ENCODE measurements at places on chromosomes 11 and 22.

DNA sequence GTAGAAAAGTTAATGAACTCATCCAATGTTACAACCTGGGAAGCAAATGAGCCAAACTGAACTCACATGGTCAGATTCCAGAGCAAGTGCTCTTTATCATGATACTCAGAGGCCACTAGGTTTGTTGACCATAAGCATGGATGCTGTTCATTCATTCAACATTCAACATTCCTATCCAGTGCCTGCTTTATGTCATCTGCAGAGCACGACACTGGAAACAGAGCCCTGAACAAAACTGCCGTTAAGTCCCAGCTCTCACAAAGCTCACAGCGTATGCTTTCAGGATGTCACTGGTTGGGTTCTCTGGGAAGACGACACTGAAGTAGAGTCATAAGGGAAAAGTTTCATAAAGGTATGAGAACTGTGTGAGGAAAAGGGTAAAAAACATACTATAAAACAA lies 105.8 kb upstream of the TRIM77 start:
- no peak for DNase-seq

GRCh38 chr11:123344790-123345357 lies 85.2 kb upstream of the GRAMD1B start:
- no peak for DNase-seq

GRCh38 chr11:115144014-115144413 lies 360.2 kb downstream of the CADM1 start:
- DNase-seq = no peak

DNA sequence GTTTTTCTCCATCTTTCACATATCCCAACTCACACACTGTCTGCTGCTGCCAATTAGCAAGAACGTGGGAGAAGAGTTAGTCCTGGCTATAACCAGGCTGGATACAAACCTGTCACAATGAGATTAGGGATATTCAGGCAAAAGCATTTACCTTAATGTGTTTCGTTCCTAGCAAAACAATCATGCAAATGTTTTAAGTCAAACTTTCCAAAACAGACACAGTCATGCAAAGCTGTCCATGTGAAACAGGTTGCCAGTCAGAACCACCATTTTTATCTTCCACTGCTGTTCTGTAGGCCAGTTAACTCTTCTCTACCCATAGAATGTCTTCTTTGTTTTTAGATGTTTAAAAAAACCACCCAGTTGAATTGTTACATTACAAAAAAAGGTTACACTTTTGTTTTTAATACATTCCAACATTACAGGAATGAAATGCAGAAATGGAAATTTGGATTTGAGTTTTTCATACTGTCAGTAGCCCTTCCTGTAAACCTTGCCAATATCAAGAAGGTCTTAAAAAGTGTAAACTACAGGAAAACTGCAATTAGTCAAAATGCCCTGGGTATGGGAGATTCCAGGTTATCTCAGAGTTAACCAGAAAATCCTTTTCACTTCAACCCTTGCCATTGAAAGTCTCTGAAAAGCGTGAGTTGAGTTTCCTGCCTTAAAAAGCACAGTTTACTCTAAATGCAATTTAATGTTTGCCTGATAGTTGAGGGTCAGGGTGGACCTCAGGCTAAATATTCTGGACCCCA lies 34.2 kb upstream of the LDLRAD3 start:
- no peak for DNase-seq

DNA sequence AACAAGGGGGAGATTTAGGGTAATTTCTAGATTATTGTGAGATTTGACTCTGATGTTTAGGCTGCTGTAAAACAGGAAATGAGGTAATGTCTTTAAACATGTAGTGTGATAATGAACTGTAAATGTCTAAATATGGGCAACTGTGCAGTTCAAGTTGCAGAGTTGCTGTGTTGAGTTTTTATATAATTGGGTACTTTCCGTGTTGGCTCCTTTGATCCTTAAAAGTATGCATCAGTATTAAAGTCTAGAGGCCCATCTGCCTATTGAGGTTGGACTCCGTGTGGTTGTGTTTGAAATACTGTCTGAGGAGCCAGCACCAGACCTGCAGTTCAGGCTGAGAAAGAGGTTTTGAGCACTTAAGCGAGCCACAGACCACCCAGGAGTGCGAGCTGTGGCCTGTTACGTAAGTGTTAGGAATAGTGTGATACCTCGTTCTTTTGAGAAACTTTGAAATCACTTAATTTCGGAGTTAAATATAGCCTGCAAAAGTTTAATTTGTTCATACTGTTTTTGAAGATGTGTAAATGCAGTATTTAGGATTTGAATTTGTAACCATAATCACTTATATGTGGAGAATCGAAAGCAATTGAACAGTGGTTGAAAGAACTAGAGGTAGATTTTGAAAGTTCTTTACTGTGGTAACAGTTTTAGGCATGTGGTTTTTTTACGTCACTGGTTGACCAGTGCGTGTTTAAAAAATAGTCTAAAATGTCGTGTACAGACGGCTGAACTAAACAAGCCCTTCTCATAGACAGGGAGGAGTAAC lies 9.0 kb downstream of the FAM118A start:
- no peak for DNase-seq

DNA sequence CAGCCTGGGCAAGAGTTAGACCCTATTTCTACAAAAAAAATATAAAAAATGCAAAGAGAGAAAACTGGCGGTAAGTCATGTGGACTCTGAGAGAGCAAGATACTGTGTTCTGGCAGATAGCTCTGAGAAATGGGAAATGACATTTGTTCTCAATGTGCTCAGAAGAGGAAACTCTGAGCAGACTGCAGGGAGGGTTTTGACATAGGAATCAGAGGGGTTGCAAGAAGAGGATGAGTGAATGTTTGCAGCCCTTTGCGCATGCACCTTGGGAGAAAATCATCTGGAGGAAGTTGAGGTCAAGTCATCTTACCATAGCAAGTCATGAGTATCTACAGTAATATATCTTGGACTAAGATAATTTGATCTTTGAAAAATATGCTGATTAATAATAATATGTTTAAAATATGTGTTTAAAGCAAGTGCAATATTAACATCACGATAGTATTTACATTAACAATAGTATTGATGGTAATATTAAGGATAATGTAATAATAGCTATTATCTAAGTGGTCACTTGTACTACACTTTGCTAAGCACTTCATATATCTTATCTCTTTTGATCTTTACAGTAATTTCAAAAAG lies 2.6 kb downstream of the ACER3 start:
- DNase-seq = no peak

DNA sequence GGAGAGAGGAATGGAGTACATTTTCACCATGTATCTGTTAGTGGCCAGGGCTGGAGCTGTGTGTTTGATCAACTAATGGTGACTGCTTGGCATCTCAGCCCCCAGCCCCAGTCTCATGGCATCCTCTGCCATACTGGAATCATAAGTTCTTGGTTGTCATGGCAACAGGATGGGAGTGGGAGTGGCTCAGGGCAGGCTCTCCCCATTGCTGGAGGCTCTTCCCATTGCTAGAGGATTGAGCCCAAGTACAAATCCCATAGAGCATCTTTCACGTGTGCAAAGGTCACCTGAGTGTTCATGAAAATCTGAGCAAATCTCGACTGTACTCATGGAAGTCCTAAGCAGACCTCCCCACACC lies 14.9 kb downstream of the DNAJB13 start:
- DNase-seq = no peak

GRCh38 chr11:84045146-84045545 lies 759.0 kb upstream of the CCDC90B start:
- DNase-seq = no peak

DNA sequence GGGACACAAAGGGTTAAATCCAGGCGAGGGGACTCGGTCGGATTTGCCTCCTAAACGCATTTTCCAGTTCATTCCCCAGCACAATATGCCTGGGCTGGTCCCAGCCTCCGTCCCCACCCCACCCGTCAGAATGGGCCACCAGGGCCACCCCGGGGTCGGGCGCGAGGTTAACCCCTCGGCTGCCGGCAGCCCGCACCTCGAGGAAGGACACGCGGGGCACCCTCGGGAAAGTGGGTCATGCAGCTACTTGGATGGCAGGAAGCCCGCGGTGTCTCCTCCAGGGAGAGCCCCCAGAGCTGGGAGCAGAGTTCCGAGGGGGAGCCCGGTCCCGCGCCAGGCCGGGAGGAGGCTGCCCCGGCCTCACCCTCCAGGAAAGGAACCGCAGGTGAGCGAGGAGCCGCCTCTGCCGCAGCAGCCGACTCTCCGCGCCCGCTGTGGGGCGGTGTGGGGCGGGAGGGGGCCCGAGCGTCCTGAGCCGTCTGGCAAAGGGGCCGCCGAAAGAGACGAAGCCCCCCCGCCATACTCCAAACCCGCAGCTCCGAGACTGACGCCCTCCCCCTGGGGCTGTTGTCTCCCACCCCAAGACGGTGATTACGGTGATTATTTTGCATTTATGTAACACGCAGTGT lies 1.4 kb downstream of the NECTIN1 start:
- no peak for DNase-seq

DNA sequence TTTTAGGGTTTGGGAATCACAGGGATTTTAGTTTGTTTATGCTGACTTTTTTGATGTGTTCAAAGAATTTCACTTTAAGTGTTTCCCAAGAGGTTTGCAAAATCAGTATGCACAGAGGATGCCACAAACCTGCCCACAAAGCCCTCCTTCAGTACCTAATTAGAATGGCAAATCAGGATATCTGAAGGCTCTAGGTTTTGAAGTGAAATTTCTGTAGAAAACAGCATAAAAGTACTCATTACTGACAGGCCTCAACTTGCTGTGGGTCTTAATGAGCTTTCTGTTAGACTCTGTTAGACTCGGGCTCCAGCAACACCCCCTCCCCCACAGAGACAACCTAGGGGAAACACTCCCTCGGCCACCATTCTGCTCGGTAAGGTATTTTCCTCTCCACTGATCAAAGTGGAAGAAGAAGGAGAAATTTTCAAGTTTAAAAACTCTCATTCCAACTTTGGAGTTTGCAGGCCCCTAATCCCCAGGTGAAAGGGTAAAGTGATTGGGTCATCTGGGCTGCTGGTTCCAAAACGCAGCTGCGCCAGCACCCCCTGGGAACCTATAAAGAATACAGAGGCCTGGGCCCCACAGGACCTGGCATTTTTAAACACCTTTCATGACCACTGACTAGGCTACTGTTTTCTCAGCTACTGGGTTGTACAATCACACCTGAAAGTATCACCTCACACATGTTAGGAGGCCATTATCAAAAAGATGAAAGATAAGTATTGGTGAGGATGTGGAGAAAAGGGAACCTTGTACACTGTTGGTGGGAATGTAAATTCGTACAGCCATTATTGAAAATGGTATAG lies 67.5 kb downstream of the PLEKHA7 start:
- no peak for DNase-seq

DNA sequence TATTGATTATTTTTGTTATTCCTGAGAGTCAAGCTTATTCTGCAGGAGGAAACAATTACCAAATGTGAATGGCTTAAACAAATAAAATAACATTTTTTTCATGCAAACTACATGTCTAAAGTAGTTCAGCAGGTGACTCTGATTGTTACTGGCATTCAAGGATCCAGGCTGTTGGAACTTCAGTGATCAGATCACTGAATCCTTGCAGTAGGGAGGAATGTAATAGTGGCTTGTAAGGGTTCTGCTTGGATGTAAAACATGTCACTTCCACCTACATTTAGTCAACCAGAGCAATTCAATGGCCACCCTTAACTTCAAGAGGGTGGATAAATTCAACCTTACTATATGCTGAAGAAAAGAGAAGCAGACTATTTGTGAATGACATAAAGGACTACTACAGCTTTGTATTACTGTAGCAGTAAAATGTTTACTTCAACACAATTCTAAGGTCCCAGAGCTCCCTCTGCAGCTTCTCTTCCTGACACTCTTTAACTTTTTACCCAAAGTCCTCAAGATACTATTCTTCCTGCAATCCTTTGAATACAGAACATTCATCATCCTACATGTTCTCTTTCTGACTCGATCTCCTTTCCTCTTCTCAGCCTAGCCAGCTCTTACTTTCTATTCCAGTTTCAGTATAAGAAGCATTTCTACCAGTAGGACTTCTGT lies 284.0 kb downstream of the LRRC4C start:
- no peak for DNase-seq

DNA sequence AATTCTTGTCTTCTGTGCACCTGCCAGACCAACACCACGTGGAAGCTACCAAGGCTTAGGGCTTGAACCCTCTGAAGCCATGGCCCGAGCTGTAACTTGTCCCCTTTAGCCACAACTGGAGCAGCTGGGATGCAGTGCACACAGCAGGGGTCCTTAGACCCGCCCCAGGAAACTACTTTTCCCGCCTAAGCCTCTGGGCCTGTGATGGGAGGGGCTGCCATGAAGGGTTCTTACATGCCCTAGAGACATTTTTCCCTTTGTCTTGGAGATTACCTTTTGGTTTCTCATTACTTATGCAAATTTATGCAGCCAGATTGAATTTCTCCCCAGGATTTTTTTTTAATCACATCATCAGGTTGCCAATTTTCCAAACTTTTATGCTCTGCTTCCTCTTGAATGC lies 9.7 kb downstream of the PATE3 start:
- no peak for DNase-seq

DNA sequence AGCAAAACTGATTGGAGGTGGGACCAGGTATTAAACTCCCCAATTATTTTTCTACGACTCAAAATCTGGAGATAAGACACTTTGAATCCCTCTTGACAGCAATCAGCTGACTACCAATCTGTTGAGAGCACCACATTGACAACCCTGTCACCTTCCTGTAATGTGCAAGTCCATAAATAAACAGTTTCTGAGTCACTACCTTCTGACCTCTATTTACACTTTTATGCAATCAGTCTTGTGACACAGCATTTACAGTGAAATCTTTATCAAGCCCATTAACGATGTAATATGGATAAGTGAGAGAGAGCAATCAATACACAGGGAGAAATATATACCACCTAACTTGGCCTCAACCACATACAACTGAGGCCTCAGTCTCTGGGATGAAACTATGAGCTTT lies 283.7 kb upstream of the ANO5 start:
- no peak for DNase-seq

DNA sequence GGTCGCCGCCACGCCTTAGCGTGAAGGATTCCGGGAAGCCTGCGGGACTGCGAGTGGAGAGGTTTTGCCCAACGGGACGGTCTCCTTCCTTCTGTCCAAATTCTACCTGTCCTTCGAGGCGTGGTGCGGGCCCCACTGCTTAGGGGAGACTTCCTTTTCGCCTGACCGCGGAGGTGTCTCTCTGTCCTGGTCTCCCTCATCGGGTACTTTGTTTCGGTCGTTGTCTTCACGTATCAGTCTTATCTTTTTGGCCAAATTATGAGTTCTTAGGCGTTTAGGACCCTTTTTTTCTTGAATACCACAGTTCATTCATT lies 388 bp downstream of the HINFP start:
- DNase-seq = no peak

DNA sequence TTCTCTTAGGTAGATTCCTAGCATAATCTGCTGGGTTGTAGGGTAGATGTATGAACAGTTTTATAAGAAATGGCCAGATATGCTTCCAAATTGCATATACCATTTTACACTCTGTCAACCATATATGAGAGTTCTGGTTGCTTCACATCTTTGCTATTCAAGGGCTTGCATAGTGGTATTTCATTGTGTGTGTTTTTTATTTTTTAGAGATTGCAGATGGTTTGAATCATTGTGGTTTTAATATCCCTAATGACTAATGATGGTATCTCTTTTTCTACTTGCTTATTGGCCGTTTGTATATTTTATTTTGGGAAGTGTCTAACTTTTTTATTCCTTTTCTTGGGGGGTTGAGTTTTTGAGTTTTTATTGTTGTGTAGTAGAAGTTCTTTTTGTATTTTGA lies 26.9 kb downstream of the RNF214 start:
- DNase-seq = no peak

GRCh38 chr22:39254789-39255298 lies 10.1 kb upstream of the PDGFB start:
- no peak for DNase-seq
